ENCODE measurements at places on chromosomes 1 and 21.

GRCh38 chr1:246293366-246294121 is 213.5 kb downstream of the SMYD3 start:
- no peak for DNase-seq

DNA sequence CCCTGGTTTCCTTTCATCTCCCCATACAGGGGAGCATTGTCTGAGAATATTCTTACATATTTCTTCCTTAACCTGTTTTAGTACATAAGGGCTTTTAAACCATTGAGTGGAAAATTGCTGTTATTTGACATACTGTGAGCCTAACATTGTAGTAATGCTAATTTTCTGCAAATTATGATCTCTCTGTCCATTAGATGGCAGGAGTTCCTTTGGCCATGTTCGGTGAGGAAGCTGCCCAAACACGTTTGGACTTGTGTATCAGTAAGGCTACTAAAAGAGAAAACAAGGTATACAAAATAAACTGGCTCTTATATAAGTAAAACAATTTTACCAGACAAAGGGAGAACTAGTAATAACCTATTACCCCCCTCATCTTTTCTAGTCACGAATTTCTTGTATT is 29.2 kb downstream of the CDC7 start:
- no peak for DNase-seq

GRCh38 chr1:165444897-165445370 is at the start of gene RXRG:
Gene RXRG (minus strand): TSS chr1:165445126. CDS start chr1:165444893, 233 bp downstream.
- DNase-seq: no peak

DNA sequence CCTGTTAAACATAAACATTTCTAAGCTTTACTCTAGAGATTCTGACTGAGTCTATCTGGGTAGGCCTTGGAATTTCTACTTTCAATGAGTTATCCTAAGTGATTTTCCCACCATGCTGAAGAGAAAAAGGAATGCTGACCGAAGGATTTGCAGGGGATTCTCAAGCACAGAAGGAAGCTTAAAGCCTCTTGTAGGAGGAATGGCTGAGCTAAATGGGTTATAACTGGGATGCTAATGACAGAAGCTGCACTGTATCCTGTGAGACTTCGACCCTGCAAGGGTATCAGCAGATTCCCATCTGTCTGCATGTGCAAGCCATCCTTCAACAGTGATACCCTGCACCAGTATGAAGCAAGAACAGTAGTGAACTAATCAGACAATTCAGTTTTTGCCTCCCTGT is 35.4 kb downstream of the SLC35D1 start:
- DNase-seq: no peak

DNA sequence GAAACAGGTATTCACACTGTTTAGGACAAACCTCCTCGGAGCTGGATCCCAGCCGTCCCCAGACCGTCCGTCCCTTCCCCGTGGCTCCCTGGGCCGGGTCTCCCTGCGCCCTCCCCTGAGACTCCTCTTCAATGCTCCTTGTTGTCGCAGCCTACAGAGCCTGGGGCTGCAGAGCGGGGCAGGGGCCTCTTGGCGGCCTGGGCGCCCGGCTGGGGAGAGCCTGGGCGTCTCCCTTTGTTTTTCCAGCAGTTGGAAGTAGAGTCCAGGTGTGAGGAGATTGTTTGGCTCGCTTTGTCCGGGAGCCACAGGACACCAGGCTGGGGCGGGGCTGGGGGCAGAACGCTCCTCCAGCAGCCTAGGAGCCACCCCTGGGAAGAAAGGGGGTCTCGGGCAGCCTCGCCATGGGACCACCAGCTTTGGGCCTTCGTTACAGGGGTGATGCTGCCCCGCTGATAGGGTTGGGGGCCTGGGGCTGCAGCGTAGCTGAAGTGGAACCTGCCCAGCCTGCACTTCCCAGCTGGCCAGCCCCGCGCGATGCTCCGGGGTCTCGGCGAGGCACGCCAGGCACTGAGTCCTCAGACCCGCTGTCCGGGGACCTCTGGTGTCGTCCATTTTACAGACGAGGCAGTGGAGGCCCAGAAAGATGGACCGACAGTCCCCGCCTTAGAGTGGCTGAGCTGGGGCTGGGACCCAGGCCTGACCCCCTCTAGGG is 66.9 kb downstream of the PRDM16 start:
- no peak for DNase-seq

DNA sequence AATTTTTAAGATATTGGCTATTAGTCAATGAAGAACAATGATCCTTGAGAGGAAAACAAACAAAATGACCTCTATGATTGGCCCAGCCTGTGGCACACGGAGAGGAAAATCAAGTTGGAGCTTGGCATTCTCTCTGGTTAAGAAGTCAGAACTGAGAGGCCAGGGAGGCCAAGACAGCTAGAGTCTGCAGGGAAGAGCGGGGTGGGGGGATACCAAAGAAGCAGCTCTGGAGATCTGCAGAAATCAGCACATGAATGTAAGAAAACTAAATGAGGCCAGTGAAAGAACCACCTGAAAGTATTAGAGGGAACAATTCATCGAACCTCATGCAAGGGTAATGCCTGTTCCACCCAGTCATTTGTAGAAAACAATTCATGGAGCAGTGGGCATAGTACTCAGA is 23.8 kb upstream of the C1orf115 start:
- DNase-seq: no peak

- DNase-seq: no peak
Observed at GRCh38 chr1:174995916-174996315, 3.8 kb upstream of the CACYBP start.

GRCh38 chr1:119790451-119791198 is 20.6 kb downstream of the REG4 start:
- no peak for DNase-seq

GRCh38 chr1:226862890-226863289 is 7.5 kb upstream of the PSEN2 start:
- DNase-seq: no peak

- no peak for DNase-seq
Observed at GRCh38 chr1:214106375-214106774, 118.6 kb downstream of the PROX1 start.

DNA sequence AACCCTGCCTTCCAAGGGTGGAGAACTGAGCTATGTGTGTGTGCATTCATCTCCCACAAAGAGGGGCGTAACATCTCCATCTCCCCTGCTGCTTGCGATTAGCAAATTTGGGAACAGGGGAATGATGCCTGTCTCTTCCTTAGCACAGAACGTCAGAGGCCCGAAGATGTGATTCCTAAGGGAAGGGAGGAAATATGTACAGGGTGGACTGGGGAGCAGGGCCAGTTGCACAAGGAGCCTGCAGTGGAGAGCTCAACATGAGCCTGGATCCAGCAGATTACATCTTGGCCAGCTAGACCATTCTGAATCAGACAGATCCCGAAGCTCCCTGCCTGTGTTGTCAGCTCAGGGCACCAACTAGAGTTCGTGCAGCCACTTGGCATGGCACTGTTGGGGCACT is 118.1 kb downstream of the NGF start:
- DNase-seq: no peak

GRCh38 chr1:119136401-119136800 is 4.1 kb downstream of the WARS2 start:
- DNase-seq: no peak

DNA sequence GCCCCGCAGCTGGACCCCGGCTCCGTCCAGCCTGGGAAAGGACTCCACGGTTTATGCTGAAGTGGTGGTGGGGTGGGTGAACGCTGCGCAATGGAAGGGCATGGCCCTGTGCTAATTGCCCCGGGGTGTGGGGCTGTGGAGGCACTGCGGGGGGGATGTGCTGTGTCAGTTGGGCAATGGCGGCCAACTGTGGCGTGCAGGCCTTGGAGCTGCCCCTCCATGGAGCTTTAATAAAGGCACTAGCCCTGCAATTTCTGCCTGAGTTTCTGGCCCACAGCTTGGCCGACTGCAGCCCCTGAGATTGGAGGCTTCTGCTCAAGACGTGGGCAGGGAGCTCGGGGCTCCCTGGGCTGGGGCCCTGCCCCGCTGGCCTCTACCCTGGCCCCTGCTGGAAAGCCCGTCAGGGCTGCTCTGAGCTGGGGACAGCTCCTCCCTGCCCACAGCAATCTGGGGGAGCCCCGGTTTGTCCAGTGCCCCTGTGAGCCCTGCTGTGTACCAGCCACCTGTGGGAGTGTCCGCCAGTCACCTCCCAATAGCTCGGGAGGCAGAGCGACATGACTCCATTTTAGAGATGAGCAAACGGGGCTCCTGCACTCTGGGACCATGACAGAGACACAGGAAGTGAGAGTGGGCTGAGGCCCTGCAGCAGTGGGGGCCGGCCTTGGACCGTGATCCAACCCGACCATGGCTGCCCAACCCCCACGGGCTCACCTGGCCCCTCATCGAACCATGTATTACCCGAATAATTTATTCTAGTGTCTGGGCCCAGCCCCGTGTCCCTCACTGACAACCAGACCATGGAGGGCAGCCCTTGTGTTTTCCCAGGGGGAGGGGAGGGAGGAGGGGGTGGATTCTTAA is 8.7 kb upstream of the TNFRSF14 start:
- no peak for DNase-seq

DNA sequence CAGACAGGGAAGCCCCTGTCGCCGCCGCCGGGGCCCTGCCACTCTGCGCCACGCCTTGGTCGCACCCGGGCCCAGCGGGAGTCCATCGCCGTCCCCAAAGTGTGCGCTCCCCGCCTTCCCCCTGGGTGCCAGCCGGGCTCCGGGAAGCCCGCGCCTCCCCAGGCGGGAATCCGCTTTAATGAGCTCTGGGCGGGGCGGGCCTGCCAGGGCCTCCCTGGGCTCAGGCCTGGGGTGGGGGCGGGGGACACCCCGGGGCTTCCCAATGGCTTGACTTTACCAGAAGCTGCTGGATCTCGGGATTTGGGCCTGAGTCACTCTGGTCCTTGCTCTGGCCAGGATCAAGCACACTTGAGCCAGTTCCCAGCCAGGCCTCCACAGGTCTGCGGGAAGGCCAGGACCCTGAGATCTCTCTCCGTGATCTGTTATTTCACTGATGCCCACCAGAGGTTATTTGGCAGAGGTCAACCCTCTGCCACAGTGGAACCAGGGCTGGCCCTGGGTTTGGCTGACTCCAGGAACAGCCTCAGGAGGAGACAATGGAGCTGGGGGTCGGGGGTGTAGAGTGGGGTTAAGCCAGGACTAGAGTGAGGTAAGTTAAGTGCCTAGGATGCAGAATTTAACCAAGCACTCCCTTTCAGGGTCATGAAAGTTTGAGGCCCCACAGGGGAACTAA is 178.4 kb upstream of the EDN2 start:
- DNase-seq: peak; percentile 37

DNA sequence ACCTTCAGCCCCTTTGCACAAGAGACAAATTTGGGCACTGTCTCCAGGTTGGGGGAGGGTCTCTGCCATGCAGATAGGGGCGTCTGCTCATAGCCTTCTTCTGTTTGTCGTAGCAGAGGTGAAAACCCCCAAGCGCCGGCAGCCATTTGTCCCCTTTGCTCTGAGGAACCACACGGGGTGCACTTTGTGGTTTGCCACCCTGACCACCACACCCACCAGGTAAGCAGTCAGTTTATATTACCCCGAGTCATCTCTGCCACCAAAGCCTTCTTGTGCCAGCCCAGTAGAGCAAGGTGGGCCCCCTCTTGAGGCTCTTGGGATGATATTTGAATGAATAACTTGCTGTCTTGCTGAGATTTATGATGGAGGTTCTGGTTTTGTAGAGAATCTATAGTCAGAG is 111.8 kb downstream of the VPS13D start:
- no peak for DNase-seq

DNA sequence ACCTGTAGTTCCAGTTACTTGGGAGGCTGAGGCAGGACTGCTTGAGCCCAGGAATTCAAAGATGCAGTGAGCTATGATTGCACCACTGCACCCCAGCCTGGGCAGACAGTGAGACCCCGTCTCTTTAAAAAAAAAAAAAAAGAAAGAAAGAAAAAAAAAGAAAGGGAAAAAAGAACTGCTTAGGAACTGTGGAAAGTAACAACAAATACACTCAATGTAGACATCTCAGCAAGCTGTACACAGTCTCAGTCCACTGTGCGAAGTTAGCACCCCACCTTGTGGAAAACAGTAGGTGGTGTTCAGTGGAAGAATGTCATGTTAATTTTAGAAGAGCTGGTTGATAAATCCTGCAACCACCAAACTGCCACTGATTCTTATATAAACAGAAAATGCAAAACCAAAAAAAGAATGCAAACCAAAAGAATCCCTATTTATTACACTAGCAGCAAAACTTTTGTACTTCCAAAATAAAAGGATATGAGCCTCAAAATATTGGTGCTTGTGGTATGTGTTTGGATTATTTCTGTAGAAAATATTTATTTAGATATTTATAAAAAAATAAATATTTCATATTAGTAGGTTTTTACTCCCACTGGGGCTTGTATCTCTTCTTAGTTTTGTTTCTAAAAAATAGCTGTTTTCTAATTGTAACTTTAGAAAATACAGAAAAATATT is 31.1 kb downstream of the ALG14 start:
- DNase-seq: no peak

GRCh38 chr1:19006000-19006399 is 49.5 kb upstream of the IFFO2 start:
- DNase-seq: no peak

- DNase-seq: no peak
Observed at GRCh38 chr1:151860504-151861187, 7.1 kb upstream of the THEM5 start.

GRCh38 chr1:5475572-5475971 is 516.7 kb downstream of the NPHP4 start:
- DNase-seq: no peak

DNA sequence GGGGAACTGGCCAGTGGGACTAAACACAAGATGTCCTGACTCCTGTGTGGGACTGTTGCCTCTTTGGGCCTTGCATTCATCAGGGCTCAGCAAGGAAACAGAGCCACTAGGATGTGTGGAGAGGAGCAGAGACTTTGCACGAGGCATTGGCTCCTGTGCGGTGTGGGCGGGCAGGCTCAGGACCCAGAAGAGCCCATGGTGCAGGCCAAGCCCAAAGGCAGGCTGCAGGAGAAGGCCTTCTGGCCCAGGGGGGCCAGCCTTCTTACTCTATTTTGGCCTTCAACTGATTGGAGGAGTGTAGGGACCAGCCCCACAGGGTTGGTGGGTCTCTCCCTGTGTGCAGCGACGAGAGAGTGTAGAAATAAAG is 23.5 kb downstream of the LRRC3 start:
- DNase-seq: no peak

GRCh38 chr1:40155910-40156309 is 5.3 kb upstream of the RLF start:
- DNase-seq: no peak

Measured in BJ (cell line).